ENCODE measurements at places on chromosomes 11 and 22. TPM values are rescaled to one million over a fixed set of nuclear protein-coding genes. Genes with fewer than 3 reads are reported as not detected.

MRGPRX4 gene
- not detected for total RNA-seq

NXPE4 gene
- total RNA-seq = not detected

PRR33 gene
- not detected for total RNA-seq

- no peak overlapping the region for H3K4me3 ChIP-seq
- no peaks in the 10 kb centered on the region for H3K27me3 ChIP-seq
- DNase-seq = no peak
These were observed 11.0 kb upstream of the AMBRA1 start for GRCh38 chr11:46604796-46605195.

DNA sequence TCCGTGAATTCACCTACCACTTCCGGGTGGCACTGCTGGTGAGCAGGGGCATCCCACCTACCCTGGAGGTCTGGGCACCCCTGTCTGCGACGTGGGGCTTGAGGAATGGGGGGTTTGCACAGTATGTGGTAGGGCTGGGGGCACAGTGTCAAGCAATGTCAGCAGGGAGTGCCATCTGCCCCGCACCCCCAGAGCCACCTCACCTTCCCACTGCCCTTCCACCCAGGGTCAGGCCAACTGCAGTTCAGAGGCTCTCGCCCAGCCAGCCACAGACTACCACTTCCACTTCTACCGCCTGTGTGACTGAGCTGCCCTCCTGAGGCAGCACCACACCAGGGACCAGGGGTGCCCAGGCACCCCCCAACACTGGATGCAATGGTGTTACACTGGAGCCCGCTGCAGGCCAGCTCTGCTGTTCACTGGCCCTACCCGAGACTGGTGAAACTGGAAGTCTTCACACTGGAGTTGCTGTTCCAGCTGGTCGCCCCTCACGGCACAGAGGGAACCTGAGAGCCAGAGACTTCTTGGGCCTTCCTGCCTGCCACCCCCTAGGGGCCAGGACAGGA is 6.5 kb downstream of the TMEM258 start:
- peaks cover 14% of the 10 kb centered on the region for H3K4me1 ChIP-seq
- H3K27me3 ChIP-seq = no peaks in the 10 kb centered on the region
- no peak overlapping the region for H3K4me3 ChIP-seq
- DNase-seq = no peak

DNA sequence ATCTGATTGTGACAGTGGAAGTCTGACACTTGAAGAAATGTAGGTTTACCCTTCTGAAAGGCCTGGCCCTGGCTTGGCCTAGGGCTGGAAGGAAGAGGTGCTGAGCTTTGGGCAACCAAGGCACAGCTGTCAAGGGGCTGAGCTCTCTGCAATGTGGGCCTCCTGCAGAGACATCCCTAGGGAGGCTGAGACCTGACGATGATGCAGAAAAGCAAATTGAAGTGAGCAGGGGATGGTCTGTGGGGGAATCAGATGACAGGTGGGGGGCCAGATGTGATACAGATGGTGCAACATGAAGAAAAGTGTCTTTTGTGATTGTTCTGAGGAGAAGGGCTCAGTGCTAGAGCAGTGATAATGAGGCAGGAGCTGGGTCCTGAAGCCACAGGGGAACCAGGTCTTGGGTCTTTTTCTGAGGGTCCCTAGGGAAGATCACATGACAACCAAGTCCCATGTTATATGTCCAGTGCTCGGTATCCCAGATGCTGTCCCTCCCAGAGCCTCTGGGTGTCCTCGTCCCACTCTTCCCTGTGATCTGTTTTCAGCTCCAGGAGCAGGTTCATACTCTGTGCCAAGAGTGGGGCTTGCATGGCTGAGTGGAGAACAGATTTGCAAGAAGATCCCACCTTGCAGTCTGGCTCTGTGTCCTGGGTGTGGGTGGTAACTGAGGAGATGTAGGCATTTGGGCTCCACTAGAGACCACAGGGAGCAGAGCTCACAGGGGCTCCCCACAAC is 79.9 kb upstream of the VPREB1 start:
- no peak for DNase-seq
- H3K27me3 ChIP-seq = peaks cover 10% of the 10 kb centered on the region
- H3K27ac ChIP-seq = no peak overlapping the region
- peaks cover 8% of the 10 kb centered on the region for H3K4me1 ChIP-seq
